Cardiac fibroblast (primary cell): ENCODE measurements at places on chromosomes 7 and 10.

DNA sequence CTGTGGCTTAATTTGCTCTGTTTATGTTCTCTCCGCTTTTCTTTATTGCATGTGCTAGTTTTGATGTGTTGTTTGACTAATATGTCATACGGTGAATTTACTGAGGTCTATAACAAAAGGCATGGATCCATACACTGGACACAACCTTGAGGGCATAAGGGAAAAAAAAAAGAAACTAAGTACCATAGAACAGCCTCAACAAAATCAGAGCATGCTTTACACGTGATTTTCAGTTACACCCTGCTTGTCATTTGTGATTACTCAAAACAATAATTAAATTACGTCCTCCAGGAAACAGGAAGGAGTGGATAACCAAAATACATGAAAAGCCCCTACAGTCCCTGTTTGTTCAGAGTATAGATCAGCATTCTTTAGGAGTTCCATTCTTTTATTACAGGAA, 150.5 kb downstream of the CRPPA start:
- no peak for DNase-seq

DNA sequence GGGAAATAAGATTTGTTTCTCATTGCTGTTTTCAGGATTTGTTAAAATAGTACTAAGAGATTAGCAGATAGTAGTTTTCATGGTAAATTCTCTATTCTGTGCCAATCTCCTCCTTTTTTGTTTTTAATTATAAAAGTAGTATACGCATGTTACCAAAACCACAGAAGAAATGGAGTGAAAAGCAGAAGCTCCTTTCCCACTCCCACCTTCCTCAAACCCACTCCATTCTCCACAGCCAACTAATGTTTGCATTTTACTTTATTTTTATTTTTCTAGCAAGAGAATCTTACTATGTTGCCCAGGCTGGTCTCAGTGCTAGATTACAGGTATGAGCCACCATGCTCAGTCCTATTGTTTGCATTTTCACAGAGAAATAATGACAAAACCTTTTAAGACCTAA, 4.5 kb upstream of the LRMDA start:
- DNase-seq, result no peak

- no peak for DNase-seq
These were observed 36.5 kb upstream of the AKR1C2 start for GRCh38 chr10:5040010-5040673.

GRCh38 chr7:110839866-110840265, 251.1 kb upstream of the LRRN3 start:
- DNase-seq, result peak; percentile 74

DNA sequence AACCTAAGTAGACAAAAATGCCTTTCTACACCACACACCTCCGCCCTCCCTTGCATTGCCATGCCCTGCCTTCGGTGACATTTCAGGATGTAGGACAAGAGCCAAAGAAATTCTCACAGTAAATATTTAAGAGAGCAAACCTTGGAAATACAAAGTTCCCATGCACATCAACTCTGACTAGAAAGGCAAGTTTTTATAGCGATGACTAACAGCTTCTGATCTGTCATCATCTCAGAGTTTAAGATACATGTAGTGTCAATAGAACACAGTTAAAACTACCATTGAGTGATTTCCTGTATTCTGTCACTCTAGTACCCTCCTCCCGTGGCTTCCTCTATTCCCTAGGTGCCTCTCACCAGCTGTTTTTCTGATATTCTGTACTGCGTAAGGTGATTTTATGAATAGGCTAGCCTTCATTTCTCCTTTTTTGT, 20.7 kb downstream of the SLC16A9 start:
- DNase-seq, result no peak

- peak; percentile 90 for DNase-seq
These were observed 13.0 kb upstream of the WIPI2 start for GRCh38 chr7:5177060-5177459.

GRCh38 chr10:10804061-10804460, 213.6 kb upstream of the CELF2 start:
- no peak for DNase-seq

DNA sequence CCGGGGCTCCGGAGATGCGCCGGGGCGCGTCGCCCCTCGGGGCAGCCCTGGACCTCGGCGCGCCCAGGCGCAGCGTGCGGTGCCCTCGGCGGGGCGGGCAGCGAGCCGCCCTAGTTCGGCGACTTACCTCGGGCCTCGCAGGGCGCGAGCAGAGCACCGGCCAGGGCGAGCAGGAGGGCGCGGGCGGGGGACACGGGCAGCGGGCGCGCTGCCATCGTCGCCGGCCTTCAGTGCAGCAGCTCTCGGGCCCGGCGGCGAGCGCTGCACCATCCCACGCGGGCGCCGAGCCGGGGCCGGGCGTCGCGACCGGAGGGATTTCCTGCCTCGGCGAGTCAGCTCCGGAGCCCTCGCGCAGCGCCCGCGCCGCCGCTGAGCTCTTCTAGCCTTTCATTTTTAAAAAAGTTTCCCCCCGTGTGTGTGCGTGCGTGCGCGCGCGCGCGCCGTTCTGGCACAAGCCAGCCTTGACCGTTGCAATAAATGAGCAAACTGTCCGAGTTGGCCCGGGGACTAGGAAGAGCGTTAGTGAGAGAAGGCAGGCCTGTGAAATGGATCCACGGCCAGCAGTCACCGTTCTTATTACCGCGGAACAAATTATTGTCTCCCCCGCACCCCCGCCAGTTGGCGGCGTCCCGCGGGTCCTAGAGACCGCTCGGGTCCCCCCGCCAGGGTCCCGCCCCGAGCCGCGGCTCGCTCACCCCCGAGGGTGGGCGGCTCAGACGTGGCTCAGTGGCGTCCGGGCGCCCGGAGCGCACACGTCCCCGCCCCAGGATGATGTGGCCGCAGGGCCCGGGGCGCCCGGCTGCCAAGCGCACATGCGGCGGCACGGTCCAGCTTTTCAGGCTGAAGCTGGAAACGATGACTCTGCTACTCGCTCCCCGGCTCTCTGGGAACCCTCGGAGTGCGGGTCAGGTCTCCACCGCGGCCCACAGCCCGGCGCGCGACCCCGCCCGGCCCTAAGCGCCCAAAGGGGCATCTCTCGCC, at the start of gene ADAM12:
Gene ADAM12 (minus strand): TSS at position 547 of the 981 bp plus-strand sequence. CDS start 332 bp downstream, at position 215.
- peak; percentile 77 for DNase-seq

DNA sequence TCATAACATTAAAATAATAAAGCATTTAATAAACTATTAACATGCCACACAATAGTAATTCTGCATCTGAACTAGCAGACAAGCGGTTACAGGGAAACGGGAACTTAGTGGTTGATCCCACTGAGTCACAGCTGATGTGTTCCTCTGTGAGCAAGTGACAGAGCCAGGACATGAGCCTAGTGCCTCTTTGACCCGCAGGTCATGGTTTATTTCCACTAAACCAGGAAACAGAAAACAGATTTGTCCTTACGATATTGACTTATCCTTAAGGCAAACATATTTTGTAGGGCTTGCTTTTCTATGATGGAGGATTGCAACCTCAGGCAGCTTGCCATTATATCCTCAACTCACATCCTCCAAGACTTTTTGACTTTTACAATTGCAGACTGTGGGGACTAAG, 987.3 kb downstream of the CCSER2 start:
- DNase-seq, result no peak

GRCh38 chr10:71089162-71089561, 123.2 kb upstream of the UNC5B start:
- no peak for DNase-seq

DNA sequence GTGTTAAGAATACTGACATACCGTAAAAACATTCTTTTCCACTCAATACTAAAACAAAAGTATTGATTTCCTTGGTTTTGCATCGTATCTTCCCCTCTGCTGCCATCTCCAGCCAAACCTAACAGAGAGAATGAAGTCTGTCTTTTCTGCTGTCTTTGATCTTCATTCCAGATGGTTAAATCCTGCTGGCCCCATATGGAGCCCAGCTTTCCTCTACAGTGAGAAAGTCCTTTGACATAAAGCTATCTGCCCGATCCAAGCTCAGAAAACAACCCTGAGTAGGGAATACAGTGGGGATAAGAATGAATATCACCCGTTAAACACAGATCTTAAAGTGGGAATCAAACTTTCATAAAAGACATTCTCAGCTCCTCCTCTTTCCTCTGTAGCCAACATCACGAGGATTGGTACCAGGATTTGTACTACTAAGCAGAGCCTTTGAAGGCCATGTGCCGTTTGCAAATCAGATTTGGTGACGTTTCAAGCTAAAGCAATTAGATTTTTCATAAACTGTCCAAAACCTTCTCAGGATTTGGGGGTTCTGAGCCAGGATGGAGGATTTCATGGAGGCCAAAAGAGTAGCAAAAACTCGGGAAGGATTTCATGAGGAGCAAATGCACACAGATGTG, 30.8 kb upstream of the GPAM start:
- no peak for DNase-seq

DNA sequence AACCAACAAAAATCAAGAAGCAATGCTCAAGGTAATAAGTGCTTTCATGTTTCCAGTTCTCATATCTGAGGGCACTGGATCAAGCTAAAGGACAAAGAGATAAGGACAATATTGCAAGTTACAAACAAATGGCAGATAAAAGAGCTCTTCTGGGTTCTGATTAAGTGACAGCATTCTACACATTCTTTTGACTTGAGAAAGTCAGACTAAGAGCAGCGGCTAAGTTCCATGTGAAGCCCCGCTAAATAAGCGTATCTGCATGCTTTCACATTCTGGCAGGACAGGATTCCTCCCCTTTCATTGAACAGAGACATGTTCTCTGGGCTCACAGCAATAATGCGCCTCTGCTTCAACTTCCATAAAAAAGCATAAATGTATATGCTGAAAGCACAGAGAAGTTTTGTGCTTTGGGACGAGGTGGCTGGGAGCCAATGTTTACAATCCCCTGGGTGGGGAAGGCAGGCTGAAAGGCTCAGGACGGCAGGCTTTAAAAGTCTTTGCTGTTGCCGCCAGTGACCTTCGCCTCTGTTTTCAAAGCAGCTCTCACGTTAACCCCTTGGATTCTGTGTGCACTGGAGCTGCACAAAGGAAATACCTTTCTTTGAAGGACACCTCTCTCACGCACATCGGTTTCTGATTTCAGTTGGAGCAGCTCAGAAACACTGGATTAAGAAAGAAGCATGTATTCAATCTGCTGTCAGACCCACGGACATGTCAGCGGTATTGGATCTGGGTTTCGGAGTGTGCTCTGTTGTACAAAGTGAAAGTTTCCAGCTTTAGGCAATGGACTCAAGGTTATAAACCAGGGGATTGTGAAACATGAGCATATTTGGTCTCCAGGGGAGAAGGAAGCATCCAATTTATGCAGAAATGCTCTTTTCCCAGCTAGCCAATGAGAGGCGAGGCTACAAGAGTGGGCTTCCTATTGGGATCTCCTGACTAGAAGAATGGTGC, 105.4 kb upstream of the FAM133B start:
- peak; percentile 91 for DNase-seq

- DNase-seq, result peak; percentile 94
These were observed 65.9 kb downstream of the CLIP2 start for GRCh38 chr7:74355091-74355490.

GRCh38 chr7:112665709-112666108, 124.5 kb downstream of the TMEM168 start:
- peak; percentile 14 for DNase-seq

- DNase-seq, result no peak
These were observed 342.6 kb upstream of the NFE2L3 start for GRCh38 chr7:25809441-25809840.

DNA sequence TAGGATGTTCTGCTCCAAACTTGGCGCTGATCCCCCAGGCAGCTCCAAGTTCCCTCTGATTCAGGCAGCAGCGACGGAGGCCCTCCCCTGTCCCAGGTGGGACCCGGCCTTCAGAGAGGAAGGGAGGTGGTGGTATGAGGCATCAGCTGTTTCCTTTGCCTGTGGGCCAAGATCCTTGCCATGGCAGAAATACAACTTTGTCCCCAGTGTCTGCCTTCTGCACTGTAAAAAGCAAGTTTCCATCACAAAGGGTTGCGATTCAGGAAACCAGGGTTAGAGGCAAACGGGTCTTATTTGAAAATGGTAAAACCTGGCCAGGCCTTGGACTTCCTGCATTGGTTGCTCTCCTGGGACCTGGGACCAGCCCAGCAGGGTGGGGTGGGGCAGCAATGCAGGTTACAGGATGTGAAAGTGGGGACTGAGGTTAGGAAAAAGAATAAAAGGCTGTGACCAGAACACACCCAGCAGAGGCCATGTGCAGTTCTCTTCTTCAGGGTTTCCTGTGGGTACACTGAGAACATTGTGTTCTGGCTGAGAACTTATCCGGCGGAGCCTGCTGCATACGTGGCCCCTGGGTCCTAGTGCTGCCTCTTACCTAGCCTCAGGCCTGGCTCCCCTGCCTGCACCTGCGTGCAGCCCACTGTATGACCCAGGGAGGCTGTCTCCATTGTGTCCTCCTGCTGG, 25.1 kb upstream of the DDIT4 start:
- DNase-seq, result peak; percentile 87

GRCh38 chr7:80443325-80443724, 68.5 kb downstream of the GNAT3 start:
- peak; percentile 26 for DNase-seq

GRCh38 chr10:51141010-51141409, 66.7 kb downstream of the PRKG1 start:
- no peak for DNase-seq

- DNase-seq, result no peak
These were observed 43.1 kb upstream of the DDC start for GRCh38 chr7:50608196-50608906.

GRCh38 chr10:34010891-34011290, 676.4 kb upstream of the NRP1 start:
- peak; percentile 9 for DNase-seq

DNA sequence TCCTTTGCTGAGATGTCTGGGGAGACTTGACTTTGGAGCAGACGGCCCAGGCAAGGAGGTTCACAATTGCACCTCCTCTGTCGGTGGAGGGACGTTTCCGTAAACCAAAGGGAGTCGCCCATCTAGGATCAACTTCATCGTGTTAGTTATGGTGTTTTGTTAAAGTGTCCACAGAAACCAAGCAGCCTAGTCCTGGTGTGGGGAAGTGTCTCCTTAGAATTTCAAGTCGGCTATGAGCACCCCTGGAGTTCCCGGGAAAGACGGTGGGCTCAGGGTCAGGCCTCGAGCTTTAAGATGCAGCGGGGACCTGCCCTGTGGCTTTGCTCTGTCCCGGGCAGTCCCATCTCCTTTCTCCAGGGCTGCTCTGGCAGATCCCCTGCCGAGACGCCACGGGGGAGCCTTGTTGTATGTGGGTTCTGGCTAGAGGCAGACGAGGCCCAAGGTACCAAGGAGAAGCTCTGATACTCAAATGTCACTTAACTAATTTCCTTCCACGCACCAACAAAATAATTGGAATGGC, 319.2 kb downstream of the ADARB2 start:
- DNase-seq, result no peak
